ENCODE measurements at places on chromosomes 7 and 10.

- no peak for DNase-seq
Measured at GRCh38 chr10:82683945-82684344, 809.0 kb downstream of the NRG3 start.

DNA sequence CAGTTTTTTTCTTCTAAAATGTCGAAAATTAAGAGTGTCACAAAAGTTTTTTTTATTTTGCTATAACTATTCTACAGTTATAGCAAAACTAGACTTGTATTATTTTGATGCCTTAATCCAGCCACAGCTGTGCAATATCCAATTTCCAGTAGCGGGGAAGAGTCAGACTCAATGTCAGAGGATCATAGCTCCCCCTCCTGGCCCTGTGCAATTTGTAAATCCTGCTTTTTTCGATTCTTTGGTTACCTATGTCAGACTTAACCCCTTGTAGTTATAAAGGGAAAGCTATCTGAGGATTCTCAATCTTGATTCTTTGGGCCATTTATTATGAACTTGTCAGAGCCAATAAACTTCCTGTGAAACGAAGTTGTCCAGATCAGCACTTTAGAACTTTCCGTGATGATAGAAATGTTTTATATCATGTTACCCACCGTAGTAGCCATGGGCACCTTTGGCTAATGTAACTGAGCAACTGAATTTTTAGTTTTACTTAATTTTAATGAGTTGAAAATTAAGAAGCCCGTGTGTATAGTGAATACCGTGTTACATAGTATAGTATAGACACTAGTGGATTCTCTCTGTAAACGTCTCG is 87.7 kb upstream of the PRKCQ start:
- no peak for DNase-seq

GRCh38 chr10:127279334-127279774 is 83.0 kb upstream of the INSYN2A start:
- no peak for DNase-seq

- DNase-seq = no peak
Measured at GRCh38 chr7:50356945-50357268, 52.4 kb downstream of the IKZF1 start.

- DNase-seq = no peak
Measured at GRCh38 chr10:114684084-114684821, 26.2 kb upstream of the ABLIM1 start.

- DNase-seq = no peak
Measured at GRCh38 chr7:12728192-12728538, 40.7 kb downstream of the ARL4A start.

DNA sequence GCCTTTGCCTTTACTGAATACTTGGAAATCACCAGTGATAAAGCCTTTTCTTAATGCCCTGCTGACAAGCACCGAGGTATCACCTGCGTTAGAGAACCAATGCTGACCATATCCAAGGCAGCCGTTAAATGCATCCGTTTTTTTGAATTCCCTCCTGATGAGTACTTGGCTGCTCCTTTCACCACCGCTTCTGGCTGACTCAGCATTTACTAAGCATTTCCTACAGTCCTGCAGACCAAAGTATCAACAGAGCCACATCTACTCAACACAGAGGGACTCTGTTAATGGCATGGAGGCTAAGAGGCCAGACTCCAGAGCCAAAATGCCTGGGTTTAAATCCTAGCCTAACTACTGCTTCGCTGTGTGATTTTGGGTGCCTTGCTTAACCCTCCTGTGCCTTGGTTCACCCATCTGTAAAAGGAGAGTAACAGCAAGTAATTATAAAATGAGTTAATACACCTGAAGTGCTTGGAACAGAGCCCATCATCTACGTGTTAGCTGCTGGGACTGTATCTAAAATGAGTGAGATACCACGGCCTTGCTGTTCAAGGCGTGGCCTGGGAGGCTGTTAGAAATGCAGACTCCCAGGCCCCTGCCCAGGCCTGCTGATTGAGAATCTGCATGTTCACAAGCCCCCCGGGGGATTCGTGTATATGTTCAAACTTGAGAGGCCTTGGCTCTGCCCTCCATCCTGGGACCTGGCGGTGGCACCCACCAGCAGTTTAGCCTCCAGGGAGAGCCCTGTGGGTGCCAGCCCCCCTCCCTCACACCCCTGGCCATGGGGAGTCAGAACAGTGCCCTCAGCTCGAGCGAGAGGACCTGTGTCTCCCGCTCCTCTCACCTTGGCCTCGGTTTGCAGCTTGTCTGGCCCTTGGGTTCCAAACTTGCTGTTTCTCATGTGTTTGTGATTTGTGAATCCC is 30.8 kb upstream of the EFCAB10 start:
- DNase-seq = no peak

DNA sequence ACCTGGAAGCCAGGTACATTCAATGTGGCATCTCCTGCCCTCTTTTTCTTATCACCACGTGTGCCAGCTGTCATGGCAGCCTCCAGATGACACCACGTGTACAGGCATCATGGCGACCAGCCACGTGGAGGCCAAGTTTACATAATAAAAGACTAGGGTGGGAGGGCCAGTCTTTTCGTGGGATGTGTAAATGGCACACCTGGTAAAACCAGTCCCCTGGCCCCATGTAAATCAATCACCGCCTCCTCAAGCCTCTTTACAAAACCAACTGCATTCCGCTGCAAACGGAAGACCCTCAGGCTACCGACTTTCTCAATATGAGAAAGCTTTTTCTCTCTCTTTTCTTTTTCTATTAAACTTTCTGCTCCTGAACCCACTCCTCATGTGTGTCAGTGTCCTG is 65.1 kb upstream of the PHF14 start:
- DNase-seq = no peak

GRCh38 chr7:94449151-94449725 is 54.5 kb downstream of the COL1A2 start:
- no peak for DNase-seq

DNA sequence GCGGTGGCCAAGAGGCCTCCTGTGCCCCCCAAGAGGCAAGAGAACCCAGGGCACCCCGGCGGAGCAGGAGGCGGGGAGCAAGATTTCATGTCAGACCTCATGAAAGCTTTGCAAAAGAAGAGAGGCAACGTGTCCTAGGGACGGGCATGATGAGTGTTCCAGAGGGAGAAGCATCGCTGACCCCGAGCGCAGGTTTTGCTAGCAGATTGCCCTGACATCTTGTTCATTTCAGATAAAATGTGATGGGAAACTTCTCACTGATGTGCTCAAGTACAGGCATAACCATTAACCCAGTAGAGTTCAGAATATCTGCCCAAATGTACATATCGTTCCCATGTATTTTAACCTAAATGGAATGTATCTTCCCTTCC is 129.2 kb downstream of the APBB1IP start:
- DNase-seq = no peak

DNA sequence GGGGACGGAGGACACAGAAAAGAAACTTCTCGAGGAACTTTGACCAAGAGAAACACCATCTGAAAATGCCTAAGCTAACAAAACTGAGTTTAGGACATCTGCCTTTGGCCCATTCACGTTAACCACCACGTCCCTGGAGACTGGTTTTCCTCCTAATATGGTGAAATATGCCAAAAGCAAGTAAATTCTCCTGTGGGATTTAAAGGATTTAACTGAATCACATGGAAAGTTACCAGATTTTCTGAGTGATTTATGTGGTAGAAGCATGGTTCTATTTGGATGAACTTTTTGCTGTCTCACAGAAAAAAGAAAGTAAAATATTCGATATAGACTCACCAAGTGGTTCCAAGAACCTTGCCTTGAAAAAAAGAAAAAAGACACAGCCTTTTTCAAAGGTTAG is 30.4 kb upstream of the BMPER start:
- no peak for DNase-seq

DNA sequence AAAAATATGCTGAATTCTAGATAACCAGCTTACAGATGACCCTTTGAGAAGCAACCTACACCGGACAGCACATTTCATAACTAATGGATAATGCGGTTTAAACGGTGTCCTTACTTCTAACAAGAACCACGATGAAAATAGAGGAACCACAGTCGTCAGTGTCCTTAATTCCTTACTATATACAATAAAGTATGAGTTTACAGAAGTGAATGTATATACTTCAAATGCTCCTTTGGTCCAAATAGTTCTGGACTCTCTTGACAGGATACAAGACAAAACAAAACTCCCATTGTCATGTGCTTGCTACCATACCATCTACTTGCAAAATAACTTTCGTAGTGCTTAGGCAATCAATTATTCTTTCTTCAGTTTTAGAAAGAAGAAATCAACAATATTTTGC is 2.4 kb downstream of the NAMPT start:
- no peak for DNase-seq

DNA sequence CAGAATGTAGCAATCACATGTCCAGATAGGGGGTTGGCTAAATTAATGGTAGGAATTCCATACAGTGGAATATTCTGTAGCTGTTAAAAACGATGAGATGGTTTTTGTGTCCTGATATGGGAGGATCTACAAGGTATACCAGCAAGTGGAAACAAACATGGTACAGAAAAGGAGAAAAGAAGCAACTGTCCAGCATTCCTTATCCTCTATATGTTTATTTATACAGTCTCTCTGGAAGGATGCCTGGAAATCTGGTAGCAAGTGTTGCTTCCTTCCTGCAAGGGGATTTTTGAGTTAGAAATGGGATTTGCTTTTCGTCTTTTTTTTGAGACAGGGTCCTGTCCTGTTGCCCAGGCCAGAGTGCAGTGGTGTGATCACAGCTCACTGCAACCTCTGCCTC is 19.3 kb downstream of the IL15RA start:
- no peak for DNase-seq

DNA sequence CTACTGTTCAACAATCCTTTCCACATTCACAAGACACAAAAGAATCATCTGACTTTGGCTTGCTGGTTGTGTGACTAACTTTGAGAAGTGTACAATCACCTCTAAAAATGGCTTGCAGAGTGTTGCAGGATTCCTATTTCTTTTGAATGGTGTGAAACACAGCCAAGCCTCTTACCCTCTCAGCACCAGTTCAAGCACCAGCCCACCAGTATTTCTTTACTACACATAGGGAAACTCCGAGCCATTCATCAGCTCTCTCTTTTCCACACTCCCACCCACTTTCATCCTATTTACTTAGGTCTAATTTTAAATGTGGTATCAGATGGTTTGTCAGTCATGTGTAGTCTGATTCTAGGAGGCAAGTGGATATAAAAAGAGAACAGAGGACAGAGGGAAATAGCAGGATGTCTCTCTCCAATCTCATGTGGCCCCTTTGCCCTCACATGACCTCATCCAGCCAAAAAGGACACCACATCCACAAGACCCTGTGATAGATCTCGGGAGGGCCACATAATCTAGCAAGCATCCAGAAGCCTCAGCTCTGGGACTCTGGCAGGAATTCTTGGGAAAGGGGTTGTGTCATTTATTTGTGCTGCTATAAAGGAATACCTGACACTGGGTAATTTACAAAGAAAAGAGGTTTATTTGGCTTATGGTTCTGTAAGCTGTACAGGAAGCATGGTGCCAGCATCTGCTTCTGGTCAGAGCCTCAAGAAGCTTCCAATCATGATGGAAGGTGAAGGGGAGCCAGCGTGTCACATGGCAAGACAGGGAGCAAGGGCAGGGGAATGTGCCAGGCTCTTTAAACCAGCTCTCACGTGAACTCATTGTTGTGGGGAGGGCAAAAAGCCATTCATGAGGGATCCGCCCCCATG is 66.8 kb upstream of the NEBL start:
- DNase-seq = no peak

DNA sequence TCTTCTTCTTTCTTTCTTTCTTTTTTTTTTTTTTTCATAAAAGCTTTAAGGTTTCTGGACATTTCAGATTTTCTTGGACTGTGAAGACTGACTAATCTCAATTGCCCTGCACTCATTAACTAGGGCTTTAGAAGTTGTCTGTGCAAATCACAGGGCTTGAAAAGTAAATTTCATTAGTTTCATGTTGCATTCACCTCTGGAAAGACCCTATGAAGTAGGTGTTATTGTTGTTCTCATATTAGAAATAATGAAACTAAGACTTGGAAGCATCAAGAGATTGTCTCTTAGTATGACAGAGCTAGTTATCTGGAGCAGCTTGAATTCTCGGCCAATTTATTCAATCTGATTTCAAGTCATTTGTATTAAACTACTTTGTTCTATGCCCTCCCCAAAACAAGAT is 28.2 kb upstream of the SEMA3D start:
- DNase-seq = no peak

- DNase-seq = no peak
Measured at GRCh38 chr7:67923286-67923685, 926.7 kb downstream of the TYW1 start.

DNA sequence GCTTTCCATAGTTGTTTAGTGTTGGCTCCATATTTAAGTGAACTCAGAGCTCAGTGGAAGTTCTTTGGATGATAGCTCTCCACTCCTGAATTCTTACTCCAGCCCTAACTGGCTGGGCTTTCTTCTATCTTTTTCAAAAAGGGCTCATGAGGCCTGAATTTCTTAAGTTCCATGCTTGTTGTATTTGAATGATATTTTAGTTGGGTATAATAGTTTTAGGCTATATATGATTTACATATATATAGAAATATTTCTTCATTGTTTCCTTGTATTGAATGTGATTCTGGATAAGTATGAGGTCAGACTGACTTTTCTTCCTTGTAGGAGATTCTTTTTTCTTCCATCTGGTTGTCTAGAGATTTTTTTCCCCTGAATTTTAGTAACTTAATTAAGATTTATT is 843.5 kb downstream of the LRMDA start:
- DNase-seq = no peak

DNA sequence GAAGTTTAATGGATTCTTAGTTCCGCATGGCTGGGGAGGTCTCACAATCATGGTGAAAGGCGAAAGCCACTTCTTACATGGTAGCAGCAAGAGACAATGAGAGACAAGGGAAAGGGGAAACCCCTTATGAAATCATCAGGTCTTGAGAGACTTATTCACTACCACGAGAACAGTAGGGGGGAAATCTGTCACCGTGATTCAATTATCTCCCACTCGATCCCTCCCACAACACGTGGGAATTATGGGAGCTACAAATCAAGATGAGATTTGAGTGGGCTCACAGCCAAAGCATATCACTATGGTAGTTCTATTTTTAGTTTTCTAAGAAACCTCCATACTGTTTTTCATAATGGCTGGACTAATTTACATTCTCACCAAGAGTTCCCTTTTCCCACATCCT is 36.7 kb downstream of the SPAM1 start:
- DNase-seq = no peak

DNA sequence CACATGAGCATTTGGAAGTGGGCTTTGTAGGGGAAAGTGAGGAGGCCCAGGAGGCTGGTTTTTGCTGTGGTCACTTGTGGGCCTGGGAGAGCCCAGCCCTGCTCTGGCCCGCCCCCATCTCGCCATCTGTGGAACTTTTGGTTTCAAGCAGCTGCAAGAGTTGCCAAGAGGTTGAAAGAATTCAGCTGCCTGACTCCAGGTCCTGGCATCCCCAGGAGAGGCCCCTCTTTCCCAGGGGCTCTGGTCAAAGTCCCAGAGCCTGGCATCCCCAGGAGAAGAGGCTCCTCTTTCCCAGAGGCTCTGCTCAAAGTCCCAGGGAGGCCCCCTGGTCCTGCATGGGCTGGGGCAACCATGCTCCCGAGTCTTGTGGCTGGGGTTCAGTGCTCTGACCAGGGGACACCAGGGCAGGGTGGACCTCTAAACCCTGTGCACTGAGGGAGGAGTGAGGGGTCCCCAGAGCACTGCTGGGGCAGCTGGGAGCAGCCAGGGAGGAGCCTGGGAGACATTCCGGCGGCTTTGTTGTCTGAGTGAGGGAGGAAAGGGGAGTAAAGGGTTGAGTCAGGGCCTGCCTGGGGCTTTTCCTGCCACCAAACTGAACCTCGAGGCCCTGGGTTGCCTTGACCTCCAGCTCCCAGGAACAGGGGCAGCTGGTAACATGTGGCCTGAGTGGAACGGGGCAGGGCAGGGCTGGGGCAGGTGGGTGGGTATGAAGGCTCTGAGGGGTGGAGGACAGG is 27.7 kb upstream of the CSGALNACT2 start:
- no peak for DNase-seq
